ENCODE measurements at places on chromosomes 13 and 19. TPM values are rescaled to one million over a fixed set of nuclear protein-coding genes. Genes with fewer than 3 reads are reported as not detected.

Gene ANKRD24
- total RNA-seq: 2.3 TPM

Gene ATF5
- 7.9 TPM for total RNA-seq

Gene N4BP2L1
- 5.9 TPM for total RNA-seq

Gene WDR88
- under 0.01 TPM for total RNA-seq

Gene SLC10A2
- not detected for total RNA-seq

Gene C19orf85
- total RNA-seq: not detected

Gene GNA15
- not detected for total RNA-seq
